ENCODE measurements at places on chromosomes 11 and 22. TPM values are rescaled to one million over a fixed set of nuclear protein-coding genes. Genes with fewer than 3 reads are reported as not detected.
A peak's percentile ranks its signal among the peaks of the same experiment; 100 is the strongest.

Gene ACAT1
- 32.9 TPM for total RNA-seq

Gene MS4A8
- not detected for total RNA-seq

Gene OSM
- 38.7 TPM for total RNA-seq

Gene NXPE2
- not detected for total RNA-seq

- H3K36me3 ChIP-seq, result no peaks in the 10 kb centered on the region
- DNase-seq, result no peak
- H3K4me3 ChIP-seq, result no peak overlapping the region
- H3K4me1 ChIP-seq, result peaks cover 4% of the 10 kb centered on the region
- H3K27ac ChIP-seq, result no peak overlapping the region
- peaks cover 20% of the 10 kb centered on the region for H3K27me3 ChIP-seq
Measured at GRCh38 chr22:32207971-32208480, 3.2 kb upstream of the RFPL2 start.

DNA sequence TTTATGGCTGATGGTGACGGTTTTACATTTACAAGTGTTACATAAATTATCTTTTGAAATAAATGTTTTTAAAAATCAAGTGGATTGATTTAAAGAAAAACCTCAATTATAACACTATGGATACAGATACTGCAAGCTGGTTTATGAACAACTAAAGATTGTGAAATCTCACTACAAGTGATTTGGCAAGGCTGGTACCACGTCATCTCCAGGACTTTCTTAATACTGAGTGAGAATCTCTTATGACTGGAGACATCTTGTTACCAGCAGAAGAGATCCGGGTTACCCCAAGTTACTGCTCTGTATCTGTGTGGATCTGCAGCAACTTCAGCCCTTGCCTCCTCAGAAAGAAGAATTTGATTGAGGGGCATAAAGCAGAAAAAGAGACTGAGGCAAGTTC is 452.9 kb downstream of the MN1 start:
- H3K27ac ChIP-seq, result no peak overlapping the region
- H3K36me3 ChIP-seq, result no peaks in the 10 kb centered on the region
- H3K4me1 ChIP-seq, result no peaks in the 10 kb centered on the region
- H3K27me3 ChIP-seq, result peaks cover 23% of the 10 kb centered on the region
- H3K4me3 ChIP-seq, result no peak overlapping the region
- DNase-seq, result no peak

DNA sequence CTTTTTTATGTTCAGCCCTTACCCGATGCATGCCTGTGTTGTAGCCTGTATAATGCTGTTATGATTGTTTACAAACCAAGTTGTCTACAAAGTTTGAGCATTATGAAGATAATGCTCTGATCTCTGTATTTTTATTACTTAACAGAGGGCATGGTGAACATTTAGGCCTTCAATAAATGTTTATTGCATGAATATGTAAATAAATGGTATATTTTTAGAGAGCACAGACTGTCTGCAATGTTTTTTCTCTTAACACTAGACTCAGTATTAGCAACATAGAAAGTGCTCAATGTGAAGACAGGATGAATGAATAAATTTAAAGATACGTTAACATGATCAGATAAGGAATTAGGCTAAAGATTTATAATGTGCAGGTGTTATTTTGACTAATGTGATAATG is 130.9 kb downstream of the UVRAG start:
- H3K27ac ChIP-seq, result peak overlapping the region; percentile 23
- H3K4me3 ChIP-seq, result no peak overlapping the region
- no peak for DNase-seq

DNA sequence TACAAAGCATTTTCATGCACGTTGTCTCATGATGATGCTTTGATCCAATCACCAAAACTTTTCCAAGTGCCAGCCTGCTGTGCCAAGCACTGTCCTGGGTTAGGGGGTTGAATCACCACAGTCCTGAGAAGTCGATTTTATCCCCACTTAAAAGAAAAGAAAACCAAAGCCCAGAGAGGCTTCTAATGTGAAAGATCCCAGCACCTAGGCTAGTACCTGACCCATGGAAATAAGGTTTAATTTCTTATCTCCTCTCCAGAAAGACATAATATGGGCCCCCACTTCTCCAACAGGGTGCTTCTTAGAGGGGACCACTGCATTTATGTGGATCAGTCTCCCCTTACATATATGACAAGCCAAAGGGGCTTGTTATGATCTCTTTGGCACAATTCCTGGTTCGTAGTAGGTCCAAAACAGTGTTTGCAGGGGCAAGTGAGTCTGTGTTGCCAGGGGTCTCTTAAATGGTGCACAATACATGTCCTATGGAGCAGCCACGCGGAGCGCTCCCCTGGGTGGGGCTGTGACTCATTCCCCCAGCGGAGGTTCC is 1.9 kb upstream of the BCL9L start:
- peak overlapping the region; percentile 86 for H3K27ac ChIP-seq
- no peaks in the 10 kb centered on the region for H3K36me3 ChIP-seq
- peak overlapping the region; percentile 95 for H3K4me3 ChIP-seq
- H3K27me3 ChIP-seq, result no peaks in the 10 kb centered on the region
- H3K4me1 ChIP-seq, result peaks cover 56% of the 10 kb centered on the region

DNA sequence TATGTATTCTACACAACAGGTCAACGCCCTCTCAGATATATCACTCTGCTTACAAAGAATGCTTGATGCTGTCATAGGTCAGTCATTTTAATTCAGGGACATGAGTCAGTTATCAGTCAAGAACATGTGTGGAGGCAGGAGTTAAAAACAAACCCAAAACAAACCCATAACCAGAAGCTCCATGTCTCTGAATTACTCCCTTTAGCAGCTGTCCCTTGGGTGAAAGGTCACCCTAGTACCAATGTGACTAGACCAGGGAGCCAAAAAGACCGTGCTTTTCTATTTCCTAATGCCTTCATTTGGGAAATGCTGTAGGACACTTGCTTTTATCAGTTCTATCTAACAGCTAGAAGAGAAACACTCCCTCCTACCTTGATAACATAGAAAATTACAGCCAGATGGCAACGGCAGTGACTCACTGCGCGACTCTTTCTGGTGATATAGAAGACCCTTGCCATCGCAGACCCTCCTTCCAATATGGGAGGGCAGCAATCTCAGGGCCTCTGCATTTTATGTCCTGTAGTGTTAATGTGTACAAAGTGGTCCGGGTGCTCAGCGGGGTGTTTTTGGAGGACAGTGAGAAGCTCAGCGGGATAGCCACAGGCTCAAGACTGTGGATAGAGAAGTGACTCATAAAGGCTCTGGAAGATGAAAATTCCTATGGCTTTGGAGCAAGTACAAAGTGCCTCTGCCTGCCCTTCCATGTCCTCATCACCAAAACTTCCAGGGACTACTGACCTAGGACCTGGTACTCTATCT is 24.8 kb downstream of the APOL5 start:
- H3K4me3 ChIP-seq, result no peak overlapping the region
- no peaks in the 10 kb centered on the region for H3K4me1 ChIP-seq
- H3K36me3 ChIP-seq, result no peaks in the 10 kb centered on the region

DNA sequence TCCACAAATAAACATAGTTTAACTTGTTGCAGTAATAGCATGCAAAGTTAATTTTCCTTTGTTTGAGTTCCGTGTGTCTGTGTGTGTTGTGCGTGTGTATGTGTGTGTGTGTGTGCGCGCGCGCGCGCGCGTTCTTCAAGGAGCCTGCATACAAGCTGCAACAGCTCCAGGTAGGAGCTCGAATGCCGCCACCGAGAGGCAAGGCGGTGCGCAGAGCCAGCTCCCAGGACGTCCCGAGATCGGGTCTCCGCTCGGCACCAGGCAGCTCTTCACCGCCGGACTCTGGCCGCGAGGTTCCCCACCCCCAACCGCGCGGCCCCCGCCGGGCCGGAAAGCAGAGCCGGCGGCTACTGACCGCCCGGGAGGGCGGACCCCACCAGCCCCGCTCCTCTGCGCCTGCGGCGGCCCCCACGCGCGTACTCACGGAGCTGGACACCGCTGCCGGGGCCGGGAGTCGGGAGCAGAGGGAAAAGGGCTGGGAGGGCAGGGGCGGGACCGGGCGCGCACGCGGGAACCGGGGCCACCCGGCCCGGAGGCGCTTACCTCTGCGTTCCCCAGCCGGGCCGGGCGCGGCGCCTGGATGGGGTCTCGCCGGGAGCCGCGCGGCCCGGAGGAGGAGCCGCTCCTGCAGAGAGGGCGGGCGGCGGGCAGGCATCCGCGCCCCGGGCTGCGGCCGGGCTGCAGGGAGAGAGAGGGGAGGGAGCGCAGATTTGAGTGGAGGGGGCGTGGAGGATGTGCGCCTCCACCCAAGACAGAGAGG is 40.4 kb upstream of the AKIP1 start:
- H3K4me1 ChIP-seq, result no peaks in the 10 kb centered on the region
- no peaks in the 10 kb centered on the region for H3K36me3 ChIP-seq

Measured in natural killer cell treated with Interleukin-12 subunit alpha and Interleukin-12 subunit beta and Interleukin-15 and Interleukin-18, amount 100 ng/mL, for 72 hours (primary cell).